ENCODE measurements at places on chromosomes 7 and 10.

GRCh38 chr7:120933475-120933874 lies 17.1 kb upstream of the ING3 start:
- DNase-seq = no peak

DNA sequence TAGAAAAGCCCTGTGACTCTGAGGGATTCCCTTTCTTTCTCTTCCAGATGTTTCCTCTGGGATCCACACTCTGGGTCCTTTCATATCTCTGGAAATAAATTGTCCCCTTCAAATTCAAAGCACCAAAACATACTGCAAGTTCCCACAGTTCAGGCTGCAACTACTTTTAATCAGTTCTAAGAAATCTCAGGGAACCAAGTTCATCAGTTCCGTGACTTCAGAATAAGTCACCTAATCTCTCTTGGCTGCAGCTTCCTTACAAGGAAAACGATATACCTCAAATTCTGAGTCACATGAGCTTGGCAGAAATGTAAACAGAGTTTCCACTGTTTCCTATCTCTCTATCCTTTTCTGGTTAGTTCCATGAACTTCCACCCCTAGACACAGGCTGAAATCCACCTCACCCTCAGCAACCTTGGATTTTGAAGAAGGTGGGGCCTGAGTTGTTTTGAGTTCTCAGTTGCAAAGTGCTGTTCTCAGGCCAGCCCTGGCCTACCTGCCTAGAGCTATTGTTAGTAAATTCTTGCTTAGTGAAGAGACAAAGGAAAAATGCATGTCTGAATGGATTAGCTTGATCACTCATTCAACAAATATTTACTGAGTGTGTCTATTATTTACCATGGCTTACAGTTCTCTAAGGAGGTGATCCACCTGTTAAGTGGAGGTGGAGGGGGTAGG lies 59.3 kb upstream of the IL6 start:
- no peak for DNase-seq

DNA sequence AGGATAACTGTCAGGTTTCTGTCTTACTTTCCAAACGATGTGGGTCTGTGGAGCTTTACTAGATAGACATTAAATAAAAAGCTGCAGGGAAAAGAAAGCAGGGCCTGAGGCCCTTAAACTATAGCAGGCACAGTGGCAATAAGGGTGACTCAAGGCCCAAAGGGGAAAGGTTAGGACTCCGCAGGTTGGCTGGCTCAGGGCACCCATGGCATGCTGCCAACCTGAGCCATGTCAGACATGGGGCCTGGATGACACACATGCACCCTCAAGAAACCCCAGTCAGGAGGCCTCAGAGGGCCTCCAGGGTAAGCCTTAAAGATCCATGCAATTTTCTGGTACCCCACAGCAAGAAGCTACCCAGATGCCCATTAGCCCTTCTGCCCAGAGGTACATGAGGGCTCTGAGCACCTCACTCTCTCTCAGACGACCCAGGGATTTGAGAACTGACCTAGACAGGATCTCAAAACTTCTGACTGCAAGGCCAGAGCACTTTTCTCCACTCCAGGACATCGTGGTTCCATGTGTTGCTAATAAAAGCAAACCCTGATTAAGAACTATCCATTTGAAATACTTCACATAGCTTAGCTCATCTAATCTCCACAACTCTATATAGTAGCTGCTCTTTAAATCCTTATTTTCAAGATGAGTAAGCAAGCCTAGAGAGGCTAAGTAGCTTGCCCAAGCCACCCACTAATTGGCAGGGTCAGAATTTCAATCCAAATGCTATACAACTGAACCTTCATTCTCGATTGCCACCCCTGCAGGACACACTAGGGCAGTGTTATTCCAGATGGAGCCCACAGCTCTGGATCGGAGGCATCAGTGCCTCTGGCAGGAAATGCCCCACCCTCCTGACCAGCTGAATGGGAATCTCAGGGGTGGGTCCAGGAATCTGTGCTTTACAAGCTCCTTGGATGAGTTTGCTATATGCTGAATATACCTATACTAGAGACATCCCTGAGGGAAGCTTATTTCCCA lies 132.5 kb upstream of the EFCAB10 start:
- DNase-seq = no peak

- DNase-seq = no peak
Observed at GRCh38 chr7:92158660-92159575, 20.0 kb downstream of the LRRD1 start.

- no peak for DNase-seq
Observed at GRCh38 chr7:5703572-5704533, 77.6 kb downstream of the RNF216 start.

GRCh38 chr10:97321032-97321803 lies 2.1 kb downstream of the FRAT1 start:
- DNase-seq = no peak

DNA sequence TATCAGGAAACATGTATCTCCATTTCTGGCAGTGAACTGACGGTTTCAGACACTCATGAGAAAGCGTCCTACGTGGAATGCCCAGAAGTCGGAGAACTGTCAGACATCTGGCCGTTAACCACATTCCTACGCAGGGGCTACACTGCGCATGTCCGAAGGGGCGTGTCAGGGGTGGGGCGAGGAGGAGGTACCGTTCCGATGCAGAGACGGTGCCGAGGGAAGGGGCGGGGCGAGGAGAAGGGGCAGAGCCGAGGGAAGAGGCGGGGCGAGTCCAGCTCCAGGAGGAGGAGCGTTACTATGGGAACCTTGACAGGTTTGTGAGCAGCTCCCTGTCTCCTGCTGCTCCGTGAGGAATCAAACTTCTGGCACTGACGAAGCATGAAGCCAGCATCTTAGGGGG lies 366.9 kb upstream of the NUPR2 start:
- DNase-seq = no peak

DNA sequence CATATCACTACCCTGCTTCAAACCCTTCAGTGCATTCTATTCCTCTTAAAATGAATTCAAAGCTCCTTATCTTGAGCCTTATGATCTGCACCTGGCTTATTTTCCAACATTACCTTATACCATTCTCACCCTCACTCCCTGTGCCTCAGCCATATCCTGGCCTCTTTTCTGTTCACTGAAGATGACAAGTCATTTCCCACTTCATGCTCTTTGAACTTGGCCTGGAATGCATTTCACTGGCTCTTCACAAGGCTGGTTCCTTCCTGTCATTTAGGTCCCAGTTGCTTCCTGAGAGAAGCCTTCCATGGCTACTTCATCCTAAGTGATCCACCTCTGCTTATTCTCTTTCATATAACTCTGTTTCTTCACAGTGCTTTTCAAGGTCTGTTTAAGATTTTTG lies 3.2 kb upstream of the LIPF start:
- no peak for DNase-seq

- no peak for DNase-seq
Observed at GRCh38 chr10:89255793-89256192, 4.2 kb upstream of the LIPA start.

DNA sequence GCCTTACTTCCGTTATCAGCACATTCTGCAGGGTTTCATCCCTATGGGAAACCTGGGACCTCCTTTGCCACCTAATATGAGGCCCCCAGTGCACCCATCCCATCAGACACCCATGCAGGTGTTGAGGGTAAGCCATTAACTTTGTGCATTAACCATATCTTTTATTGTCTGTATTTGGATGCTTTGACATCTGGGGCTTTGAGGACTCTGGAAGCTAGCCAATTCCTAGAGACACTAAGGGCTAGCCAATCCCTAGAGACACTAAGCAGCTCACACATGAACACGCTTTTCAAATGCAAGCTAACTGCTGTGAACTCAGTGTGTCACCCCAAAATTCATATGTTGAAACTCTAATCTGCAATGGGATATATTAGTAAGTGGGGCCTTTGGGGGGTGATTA lies 272.5 kb upstream of the COBL start:
- DNase-seq = no peak

DNA sequence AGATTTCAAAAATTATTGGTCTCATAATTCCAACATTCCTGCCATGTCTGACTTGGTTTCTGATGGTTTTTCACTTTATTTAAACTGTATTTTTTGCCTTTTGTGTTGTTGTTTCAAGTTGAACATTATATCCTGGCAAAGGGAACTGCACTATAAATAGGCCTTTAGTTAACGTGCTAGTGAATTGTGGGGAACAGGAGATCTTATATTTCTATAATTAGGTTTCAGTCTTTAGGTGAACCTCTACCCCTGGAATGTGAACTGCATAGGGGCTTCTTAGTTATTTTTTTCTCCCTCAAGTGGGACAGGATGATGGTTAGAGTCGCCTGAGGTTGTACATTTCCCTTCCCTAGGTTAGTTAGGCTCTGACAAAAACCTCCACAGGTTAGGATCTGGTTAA lies 128.6 kb downstream of the MLLT10 start:
- no peak for DNase-seq

DNA sequence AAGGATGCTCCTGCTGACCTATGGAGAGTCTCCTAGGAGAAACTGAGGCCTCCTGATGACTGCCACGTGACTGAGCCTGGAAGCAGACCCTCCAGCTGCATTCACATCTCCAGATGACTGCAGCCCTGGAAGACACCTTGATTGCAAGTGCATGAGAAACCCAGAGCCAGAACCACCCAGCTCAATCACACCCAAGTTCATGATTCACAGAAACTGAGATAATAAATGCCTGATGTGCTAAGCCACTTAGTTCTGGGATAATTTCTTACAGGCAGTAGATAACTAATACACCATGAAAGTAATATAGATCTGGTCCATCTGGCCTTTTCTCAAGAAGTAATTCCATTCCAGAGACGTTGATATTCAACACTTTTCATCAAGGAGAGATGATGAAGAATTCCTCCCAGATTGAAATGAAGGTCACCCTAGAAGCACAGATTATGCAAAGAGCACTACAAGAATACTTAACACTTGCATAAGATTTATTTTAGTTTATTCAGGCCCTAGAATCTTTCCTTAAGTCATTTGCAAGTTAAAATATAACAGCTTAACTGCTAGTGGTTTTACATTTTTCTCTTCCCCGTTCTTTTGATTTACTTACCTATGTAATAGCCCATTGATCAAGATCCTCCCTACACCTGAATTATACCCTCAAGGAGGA lies 208.2 kb upstream of the INHBA start:
- no peak for DNase-seq

GRCh38 chr7:129265328-129265727 lies 40.5 kb downstream of the AHCYL2 start:
- no peak for DNase-seq

- DNase-seq = no peak
Observed at GRCh38 chr7:103574576-103574975, 128.6 kb upstream of the SLC26A5 start.

GRCh38 chr7:132075515-132075914 lies 500.8 kb downstream of the PLXNA4 start:
- no peak for DNase-seq

Data from smooth muscle cell of the brain vasculature (primary cell).